ENCODE measurements at places on chromosomes 5 and 9.

- no peak for DNase-seq
These were observed 45.3 kb downstream of the MAP1B start for GRCh38 chr5:72152545-72152944.

- DNase-seq: no peak
These were observed 460.5 kb upstream of the CD180 start for GRCh38 chr5:67657055-67657454.

GRCh38 chr9:69371001-69371400 lies 46.0 kb downstream of the ENTREP1 start:
- no peak for DNase-seq

- no peak for DNase-seq
These were observed 5.1 kb upstream of the WDR5 start for GRCh38 chr9:134130503-134131375.

- no peak for DNase-seq
These were observed 106.7 kb downstream of the MCTP1 start for GRCh38 chr5:95178046-95178651.

DNA sequence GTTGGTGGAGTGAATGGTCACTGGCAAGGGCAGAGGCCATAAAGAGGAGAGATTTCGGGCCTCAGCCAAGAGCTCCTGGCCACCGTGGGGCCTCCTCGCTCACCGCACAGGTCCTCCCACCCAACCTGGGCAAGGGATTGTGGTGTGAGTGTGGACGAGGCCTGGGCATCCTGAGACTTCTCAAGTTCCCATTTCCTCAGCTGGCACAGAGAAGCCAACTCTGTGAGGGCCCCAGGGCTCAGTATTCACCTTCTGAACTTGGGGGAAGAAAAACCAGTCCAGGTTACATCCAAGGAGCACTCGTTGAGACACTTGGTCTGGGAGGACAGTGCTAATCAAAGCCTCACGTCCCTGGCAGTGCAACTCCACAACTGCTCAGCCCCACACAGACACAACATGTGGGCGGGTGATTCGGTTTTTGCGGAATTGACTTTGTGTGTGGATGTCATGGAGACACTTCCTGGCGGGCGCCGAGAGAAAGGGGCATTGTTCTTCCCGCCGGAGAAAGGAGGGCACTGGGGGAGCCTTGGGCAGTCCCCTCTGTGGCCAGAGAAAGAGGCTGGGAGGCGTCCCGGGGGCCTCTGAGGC lies 28.5 kb upstream of the NKD2 start:
- DNase-seq: no peak

DNA sequence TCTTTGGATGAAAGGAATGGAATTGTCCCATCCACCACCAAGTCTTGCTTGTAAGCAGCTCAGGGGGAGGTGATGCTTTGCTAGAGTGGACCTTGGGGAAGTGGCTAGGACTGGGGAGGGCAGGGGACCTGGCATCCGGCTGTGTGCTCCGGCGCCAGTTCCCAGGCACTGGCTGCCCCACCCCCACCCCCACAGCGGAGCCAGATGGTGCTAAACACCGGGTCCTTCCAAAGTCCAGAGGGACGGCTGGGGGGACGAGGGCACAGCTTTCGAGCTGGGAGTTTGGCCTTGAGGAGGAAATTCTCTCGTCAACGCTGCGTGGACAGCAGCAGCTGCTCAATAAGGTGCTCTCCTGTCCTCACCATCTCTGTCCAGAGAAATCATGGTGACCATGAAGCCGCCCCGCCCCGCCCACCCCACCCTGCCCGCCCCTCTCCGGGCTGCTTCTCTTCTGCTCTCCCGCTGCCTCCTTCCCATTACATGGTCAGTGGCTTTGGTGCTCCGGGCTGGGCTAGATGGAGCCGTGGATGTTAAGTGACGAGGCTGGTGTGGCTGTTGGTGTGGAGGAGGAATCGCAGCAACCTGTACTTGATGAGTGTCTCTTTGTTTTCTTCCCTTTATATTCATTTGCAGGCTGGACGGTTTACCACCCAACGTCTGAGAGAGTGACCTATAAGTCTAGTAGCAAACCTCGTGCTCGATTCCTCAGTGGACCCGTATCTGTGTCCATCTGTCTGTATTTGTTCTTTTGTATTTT lies 115.7 kb downstream of the WNK2 start:
- no peak for DNase-seq

GRCh38 chr9:114693248-114693855 lies 11.4 kb upstream of the TEX48 start:
- DNase-seq: no peak
